ENCODE measurements at places on chromosomes 6 and 20.

GRCh38 chr6:106666282-106667021 lies 37.1 kb downstream of the QRSL1 start:
- DNase-seq = no peak

DNA sequence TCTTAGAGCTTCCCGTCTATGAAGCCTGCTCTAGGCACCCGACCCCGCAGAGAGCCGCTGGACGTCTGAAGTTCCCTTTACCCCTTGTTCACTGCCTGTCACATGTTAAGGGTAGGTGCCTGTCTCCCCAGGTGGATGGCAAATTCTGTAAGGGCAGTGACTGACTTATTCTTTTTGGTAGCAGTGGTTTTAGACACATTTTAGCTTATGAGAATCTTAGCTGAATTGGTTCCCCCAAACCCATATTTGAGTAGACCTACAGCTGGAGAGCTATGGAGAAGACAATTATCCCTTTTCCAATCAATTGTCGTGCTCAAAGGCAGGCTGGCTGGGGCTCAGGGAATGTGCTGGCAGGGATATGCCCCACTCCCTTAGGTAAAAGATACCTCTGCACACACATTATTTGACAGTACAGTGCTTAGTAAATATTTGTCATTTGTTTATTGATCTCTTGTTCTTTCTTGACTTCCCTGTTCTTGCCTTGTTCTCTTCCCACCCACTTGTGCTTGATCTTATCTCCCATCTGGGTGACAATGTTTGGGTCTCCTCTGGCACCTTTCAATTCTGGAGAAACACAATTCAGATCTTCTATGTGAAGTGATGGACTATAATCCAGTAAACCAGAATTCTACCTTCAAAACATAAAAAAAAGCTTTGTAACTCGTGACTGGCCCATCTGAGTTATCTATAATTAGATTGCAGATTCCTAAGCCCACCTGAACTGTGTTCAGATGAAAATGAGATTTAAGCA lies 114.3 kb upstream of the SLC2A12 start:
- no peak for DNase-seq

DNA sequence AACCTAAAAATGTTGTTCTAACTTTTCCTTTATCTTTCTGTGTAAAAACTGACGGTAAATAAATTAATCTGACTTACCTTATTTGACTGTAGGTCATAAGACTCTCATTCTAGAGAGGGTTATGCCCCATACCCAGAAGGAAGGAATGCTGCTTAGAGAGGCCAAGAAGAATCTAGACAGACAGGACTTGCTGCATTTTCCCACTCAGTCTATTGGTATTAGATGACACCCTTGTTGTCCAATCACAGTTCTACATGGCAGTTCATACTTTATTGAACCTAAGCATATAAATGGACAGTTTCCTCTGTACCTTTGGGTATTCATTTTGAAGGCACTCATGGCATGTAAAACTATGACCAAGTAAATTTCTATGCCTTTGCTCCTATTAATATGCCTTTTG lies 359.6 kb upstream of the ID4 start:
- no peak for DNase-seq

DNA sequence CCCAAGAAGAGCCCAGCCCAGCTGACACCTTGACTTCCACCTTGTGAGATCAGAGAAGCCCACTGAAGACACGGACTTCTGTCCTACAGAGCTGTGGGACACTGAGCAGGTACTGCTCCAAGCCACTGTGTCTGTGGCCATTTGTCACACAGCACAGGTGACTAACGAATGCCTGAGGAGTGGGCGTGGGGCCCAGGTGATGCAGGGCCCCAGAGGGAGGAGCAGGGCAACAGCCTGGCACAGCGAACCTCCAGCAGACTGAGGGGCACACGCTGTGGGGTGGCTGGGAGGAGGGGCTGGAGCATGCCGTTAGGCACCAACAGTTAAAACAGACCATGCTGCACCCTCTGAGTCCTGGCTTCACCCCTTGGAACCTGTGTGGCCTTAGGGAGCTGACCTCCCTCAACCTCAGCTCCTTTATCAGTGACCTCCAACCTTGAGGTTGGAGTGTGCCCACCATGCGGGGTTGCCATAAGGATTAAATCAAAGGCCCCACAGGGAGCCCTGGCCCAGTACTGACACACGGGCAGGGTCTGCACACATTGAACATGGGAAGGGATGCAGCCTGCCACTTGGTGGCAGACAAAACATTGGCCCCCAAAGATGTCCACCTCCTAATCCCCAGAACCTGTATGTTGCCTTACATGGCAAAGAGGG lies 119.9 kb upstream of the CST7 start:
- no peak for DNase-seq

DNA sequence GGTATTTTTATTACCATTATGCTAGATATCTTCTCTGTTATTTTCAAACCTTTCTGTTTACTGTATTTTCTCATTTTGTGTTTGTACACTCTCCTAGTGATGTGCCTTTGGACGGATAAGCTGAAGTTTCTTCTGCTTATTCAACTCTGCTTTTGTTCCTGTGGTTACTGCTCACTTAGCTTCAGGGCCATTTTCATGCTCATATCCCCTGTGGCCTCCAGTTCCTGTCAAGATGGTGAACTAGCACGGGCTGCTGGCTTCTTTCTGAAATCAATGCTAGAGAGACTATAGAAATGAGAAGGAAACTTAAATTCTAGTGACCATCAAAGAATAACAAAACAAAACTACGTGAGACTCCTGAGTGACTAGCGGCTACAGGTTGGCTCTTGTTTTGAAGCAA lies 6.8 kb upstream of the CST8 start:
- no peak for DNase-seq
